ENCODE measurements at places on chromosomes 3 and 15.

DNA sequence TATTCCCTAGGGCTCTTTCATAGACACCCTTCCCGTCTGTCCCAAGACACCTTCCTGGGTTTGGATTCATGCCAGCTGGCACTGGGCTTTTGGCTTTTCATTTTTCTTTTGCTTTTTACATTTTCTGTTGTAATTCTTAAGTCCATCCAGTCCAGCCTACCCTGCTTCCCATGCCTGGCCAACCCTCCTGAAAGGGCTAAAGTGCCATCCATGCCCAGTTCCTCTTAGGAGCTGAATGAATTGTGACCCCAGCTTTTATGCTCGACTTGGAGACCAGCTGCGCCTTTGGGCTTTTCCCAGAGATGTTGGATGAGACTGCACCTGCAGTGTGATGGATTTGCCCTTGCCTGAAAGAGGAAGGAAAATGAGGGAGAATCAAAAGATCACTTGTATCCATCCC is 25.8 kb downstream of the LRRN1 start:
- no peak for DNase-seq

GRCh38 chr3:77342688-77343087 is 302.8 kb downstream of the ROBO2 start:
- no peak for DNase-seq

DNA sequence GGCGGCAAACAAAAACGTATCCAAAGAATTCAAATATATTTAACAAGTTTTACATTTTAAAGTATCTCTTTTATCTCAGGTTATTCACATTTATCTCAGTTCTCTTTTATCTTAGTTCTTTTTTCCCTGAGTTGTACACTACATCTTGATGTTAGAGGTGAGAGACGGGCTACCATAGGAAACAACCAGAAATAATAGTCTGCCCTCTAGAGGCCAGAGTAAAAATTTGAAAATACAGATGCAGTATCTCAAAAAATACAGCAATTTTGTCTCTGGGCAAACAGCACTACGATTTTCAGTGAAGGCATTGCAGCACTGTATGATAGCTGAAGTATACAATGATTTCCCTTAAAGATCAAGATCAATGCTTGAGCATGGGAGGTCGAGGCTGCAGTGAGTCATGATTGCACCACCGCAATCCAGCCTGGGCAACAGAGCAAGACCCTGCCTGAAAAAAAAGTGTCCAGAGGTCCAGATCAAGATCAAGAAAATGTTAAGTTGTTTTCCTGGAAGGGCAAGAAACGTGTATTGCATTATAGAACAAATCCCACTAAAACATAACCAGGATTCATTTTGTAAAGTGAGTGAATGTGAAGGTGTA is 82.6 kb upstream of the ATP11B start:
- peak; percentile 25 for DNase-seq

DNA sequence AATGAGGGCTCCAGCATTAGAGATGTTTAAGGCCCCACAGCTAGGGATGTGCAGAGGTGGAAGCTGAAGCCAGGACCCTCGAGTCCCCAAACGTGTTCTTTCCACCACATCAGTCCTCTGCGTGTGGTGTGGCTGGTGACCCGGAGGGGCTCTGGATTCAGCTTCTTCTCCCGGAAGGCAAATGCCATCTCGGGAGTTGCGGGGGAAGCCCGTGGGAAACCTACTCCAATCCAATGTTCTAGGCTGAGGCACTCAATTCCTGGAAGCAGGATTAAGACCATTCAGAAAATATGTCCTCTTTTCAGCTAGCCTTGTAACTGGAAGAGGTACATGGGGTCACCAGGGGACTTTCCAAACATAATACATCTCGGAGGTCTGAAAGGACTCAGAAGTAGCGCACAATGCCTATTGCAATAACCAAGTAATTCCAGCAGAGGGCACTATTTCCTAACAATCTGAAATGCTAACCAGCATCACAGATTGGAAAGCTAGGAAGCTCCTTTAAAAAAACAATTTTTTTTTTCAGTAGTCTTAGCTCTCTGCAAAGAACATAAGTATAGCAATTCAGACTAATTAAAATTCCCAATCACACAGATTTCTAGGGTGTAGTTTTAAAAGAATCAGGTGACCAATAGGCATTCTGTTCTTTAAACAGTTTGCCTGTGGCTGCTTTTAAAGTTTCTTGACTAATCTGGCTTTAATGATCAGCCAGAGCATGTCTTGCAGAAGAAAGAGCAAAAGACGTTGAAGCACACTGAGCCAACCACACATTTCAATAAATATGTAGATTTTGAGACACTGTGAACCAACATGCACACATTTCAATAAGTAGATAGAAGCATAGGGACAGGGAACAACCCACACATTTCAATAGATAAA is 36.1 kb downstream of the BNC1 start:
- peak; percentile 73 for DNase-seq

DNA sequence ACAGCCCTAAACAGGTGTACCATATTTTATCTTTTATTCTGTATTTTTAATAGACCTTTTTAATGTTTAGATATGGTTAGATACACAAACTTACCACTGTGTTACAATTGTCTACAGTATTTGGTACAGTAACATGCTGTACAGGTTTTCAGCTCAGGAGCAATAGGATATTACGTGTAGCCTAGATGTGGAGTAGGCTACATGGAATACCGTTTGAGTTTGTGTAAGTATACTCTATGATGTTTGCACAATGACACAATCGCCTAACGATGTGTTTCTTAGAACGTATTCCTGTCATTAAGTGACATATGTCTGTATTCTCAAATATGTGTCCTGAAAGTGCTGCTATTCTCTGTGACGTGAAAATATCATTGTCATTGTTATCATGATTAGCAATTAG is 62.6 kb downstream of the MFSD1 start:
- no peak for DNase-seq

DNA sequence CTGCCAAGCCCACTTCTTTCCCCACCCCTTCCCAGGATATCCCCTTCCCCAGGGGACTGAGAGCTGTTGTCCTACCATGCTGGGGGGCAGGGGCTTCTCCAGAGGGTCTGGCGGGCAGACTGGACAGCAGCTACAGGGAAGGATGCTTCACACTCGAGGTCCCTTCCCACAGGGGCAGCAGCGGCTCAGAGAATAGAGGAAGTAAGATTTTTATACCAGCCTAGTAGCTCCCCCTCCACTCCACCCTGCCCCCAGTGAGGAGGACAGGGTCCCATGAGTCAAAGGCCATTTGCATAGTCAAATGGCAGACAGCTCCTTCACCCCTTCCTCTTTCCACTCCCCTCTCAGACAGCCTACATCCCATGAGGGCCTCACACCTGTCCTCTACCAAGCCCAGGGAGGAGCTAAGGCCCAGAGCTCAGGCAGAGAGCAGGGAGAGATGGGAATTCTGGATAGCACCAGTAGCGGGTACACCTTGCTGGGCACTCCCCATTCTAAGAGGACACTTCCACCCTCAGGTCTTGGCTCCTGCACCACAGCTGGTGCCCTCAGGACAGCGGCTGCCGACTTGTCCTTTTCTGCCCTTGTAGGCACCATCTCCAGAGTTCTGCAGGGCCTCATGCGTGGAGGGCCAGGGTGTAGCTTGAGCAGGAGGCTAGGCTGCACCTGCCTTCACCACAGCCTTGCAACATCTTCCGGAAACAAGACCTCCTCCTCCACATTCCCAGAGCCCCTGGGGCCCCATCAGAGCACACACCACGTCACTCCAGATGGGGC is at the start of gene TLR9:
TSS of gene TLR9 (minus strand) at position 194 of the 777 bp plus-strand sequence. CDS start at position 78, 116 bp downstream.
- no peak for DNase-seq

Measured in fibroblast of mammary gland (primary cell).